ENCODE measurements at places on chromosomes 5 and 9.

DNA sequence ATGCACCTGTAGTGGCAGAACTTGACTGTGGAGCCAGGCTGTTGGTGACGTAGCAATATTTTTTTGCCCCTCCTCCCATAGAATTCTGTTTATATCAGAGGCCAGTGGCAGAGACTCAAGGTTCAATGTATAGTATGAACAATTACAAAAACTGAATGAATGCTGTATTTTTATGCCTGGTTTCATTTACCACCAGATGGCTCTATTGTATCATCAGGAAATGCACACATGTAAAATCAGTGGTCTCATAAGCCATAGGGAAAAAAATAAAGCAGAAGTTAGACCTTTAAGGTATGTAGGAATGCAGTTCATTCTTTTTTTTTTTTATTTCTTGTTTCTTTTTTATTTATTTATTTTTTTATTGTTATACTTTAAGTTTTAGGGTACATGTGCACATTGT lies 43.6 kb downstream of the CCDC192 start:
- DNase-seq = no peak

DNA sequence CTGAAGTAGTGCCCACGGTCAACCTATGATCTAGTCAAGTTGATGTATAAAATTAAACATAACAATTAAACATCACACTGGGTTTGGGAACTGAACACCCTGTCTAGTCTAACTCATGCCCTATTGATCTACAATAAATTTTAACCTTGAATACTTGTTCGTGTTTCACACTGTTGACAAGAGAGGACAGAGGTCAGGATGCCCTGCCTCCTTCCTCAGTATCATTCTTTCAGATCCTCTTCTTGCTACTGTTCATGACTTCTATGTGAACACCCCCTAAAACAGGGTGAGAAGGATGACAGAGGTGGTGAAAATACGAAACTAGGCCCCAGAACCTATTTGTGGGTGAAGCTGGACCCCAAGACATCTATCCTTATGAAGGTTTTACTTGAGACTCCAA lies 8.1 kb upstream of the MAT2B start:
- DNase-seq = no peak

DNA sequence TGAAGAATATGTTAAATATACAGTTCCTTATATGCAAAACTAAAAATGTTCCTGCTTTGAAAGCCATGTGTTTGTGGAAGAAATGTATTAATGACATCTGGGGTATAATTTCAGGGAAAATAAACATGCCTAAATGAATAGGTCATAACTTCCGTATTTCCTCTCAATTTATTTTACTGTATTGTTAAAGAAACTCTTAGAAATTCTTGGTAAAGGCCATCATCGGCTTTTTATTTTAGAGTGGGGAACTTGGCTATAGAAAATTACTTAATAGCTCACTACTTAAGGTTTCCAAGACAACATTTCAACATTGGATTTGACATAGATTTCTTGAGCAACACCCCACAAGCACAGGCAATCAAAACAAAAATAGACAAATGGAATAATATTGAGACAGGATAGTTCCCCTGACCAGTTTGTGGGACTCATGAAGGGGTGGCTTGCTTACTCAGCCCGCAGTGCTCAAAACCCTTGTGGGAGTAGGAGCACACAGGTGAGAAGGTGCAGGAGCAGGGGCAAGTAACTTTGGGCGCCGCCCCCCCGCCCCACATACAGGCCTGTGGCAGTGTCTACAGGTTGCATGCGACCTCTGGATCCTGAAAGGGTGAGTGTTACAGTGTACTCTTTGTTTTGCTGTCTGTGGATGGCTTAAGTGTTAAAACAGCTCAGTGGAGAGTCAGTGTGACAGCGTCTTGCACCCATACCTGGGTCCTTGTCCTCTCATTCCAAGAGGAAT lies 891.4 kb upstream of the C9orf72 start:
- DNase-seq = no peak

- DNase-seq = no peak
Observed at GRCh38 chr9:92247981-92248380, 45.5 kb downstream of the IARS1 start.

- DNase-seq = no peak
Observed at GRCh38 chr5:106167766-106168165, 1503.0 kb downstream of the EFNA5 start.

GRCh38 chr9:36166168-36166927 lies 2.8 kb upstream of the CCIN start:
- DNase-seq = peak; percentile 85

- DNase-seq = no peak
Observed at GRCh38 chr9:20557890-20558565, 64.3 kb downstream of the MLLT3 start.

- no peak for DNase-seq
Observed at GRCh38 chr9:4828761-4829160, 36.0 kb downstream of the RCL1 start.

- no peak for DNase-seq
Observed at GRCh38 chr5:153544706-153545105, 54.2 kb downstream of the GRIA1 start.

- no peak for DNase-seq
Observed at GRCh38 chr5:134223406-134224248, 2.2 kb downstream of the PPP2CA start.
